ENCODE measurements at places on chromosomes 6 and 20.

GRCh38 chr6:169362501-169363121 lies 109.0 kb upstream of the THBS2 start:
- no peak for DNase-seq

GRCh38 chr6:139752086-139752485 lies 377.6 kb upstream of the CITED2 start:
- DNase-seq: no peak

DNA sequence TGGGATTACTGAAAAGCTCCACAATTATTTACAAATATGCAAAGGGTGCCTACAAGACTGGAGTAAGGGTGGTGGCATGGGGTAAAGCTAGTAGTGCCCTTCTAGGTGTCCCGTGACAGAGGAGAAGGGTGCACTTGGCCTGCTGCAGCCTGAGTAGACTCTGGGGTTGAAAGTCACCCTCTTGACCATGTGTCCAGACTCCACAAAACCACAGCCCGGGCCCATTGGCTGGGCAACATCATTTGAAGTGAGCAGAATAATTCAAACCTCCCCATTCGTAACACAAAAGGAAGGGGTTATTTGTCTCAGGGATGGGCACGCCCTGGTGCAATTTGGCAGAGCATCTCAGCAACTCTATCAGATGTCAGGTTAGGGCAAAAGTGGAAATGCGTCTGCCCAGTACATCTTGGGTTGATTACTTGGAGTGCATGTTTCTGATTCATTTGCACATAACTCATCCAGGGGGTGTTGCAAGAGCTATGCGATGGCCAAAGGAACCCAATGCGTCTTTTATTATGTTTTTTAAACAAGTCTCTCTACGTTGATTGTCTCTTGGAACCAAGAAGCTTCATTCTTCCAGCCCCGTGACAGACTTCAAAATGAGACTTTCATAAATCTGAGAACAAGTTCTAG lies 56.7 kb downstream of the ISM1 start:
- no peak for DNase-seq

GRCh38 chr6:149138699-149139294 lies 178.7 kb upstream of the TAB2 start:
- DNase-seq: no peak

DNA sequence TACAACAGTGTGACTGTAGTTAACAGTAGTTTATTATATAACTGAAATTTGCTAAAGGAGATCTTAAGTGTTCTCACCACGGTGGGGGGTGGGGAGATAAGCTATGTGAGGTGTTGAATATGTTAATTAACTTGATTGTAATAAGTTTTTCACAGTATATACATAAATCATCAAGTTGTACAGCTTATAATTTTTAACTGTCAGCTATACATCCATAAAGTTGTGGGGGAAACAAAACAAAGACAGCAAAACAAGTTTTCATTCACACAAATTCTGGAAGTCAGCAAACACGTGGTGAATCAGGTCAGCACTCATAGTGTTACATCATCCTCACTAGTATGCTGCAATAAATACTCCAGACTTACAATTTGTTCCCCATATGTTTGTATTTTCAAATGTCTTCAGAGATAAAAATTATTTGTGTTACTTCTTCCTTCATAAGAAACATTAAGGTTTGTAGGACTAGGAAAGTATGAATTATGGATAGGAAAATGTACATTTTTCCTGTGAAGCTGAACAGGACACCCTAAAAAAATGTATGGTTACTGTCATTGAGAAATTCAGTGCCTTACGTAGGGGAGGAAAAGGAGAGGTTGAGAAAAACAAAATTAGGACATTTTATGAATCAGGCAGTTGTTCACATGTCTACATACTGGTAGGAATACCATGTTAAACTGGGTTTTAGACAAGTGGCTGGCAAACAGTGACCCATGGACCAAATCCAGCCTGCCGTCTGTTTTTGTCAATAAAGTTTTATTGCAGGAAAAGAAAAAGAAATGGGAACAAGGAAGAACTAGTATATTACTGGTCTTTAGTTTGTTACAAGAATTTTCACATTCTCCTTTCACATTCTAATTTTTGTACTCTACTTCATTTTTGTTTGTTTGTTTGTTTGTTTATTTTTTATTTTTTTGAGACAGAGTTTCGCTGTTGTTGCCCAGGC lies 6.0 kb downstream of the SUMO4 start:
- DNase-seq: no peak

DNA sequence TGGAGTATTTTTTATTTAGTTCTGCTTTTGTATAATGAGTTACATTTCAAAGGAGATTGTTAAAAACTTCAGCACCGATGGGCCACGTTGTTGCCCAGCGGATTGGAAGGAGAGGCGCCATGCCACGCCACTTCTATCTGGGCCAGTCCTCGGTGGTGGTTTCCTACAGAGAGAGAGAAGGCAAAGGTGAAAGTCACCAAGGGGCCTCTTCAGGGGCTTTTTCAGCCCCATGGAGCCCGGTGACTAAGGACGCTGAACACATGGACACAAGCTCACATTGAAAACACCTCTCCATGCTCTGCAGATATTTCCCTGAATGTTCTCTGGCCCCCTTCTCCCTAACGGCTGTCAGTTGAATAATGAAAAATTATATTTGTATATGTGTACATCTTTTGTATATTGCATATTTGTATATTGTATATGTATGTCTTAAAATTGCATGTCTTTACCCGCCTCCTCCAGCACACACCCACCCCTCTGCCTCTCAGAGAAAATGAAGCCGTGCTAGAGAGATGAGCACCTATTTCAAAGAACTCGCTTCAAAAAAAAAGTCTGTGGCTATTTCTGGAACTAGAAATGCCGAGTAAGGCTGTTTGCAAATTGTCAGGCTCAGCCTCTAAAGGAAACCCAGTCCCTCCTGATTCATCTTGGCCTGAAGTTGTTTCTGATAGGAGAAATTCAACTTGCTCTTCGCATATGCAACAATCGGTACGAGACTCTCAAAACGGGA lies 91.9 kb upstream of the CDH4 start:
- DNase-seq: no peak

- no peak for DNase-seq
Observed at GRCh38 chr6:151723152-151723551, 84.3 kb upstream of the ESR1 start.

DNA sequence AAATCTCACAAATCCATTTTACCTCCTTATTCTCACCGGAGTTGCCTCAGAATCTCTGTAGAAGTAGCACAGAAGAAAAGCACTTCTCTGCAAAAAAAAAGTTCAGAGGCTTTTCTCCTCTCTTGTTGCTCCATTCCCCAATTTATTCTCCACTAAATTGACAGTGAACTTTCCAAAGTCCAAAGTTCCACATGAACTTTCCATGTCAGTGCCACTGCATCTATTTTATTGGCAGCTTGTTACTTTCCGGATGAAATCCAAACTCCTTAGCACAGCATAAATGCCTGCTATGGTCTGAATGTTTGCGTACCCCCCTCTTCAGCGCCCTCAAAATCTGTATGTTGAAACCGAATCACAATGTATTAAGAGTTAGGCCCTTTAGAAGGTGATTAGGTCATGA lies 77.0 kb upstream of the MAP7 start:
- DNase-seq: no peak

GRCh38 chr20:59820204-59821041 lies 113.0 kb downstream of the SYCP2 start:
- no peak for DNase-seq

- DNase-seq: no peak
Observed at GRCh38 chr6:146851837-146852236, 253.1 kb downstream of the ADGB start.

- no peak for DNase-seq
Observed at GRCh38 chr6:38982470-38982869, 66.1 kb upstream of the GLP1R start.

DNA sequence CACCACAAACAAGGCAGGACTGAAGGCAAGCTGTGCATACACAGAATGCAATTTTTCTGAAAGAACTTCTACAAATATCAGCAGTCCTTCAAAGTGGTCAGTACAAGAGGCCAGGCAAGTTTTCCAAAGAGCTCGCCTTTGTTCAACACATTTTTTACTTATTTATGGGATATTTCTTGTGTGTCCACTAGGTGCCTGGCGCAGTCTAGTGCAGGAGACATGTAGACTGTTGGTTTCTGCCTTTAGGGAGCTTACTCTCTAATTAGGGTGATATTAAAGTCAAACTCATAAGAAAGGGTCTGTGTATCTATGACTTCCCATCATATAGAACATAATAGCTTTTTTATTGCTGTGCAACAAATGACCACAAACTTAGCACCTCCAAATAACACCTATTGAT lies 21.2 kb upstream of the VEGFA start:
- DNase-seq: no peak

DNA sequence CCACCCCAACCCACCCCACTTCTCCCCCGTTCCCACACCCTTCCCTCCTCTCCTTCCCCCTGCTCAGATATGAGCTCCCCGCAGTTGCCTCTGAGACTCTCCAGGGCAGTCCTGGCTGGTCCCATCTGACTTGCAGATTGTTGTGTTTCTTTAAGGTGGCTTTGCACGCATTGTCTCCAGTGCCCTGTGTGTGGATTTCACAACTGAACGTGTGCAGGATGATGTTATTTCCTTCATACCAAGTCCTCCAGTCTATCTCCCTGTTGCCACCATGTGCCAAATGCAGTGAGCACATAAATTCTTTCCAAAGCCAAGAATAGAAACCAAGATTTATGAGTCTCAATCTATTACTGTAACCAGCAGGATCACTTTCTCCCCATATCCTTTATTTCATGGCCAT lies 79.1 kb downstream of the TMEM242 start:
- DNase-seq: no peak

DNA sequence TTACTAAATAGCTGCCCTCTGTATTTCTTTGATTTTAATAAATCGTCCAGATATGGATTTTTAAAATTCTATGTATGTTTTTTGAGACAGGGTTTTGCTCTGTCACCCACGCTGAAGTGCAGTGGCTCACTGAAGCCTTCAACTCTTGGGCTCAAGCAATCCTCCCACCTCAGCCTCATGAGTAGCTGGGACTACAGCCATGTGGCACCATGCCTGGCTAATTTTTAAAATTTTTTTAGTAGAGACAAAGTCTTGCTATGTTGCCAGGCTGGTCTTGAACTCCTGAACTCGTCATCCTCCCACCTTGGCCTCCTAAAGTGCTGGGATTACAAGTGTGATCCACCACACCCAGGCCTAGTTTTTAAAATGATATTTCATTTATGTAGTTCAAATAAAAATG lies 47.4 kb upstream of the DDR1 start:
- no peak for DNase-seq

GRCh38 chr6:85620308-85620707 lies 22.4 kb downstream of the SYNCRIP start:
- no peak for DNase-seq

- DNase-seq: no peak
Observed at GRCh38 chr6:35064290-35064689, 76.8 kb downstream of the TCP11 start.
